ENCODE measurements at places on chromosomes 3 and 15. TPM values are rescaled to one million over a fixed set of nuclear protein-coding genes. Genes with fewer than 3 reads are reported as not detected.

Gene SMCO1
- not detected for total RNA-seq

Gene LDHAL6B
- total RNA-seq = not detected

Gene SLC28A1
- total RNA-seq = not detected

Gene EXD1
- total RNA-seq = not detected

Gene FSTL1
- 752 TPM for total RNA-seq

Gene ATP13A5
- not detected for total RNA-seq

Gene ITIH1
- not detected for total RNA-seq

Gene BMF
- 6.4 TPM for total RNA-seq

Gene SLC15A2
- total RNA-seq = 0.50 TPM

Gene GOLGA8J
- not detected for total RNA-seq

Gene VPS13C
- 64.8 TPM for total RNA-seq

Gene LIPC
- 1.6 TPM for total RNA-seq

Gene TXNRD3
- 10.3 TPM for total RNA-seq

Gene MBNL1
- total RNA-seq = 267 TPM
